GM12864 (cell line): ENCODE measurements at places on chromosomes 12 and 14.

DNA sequence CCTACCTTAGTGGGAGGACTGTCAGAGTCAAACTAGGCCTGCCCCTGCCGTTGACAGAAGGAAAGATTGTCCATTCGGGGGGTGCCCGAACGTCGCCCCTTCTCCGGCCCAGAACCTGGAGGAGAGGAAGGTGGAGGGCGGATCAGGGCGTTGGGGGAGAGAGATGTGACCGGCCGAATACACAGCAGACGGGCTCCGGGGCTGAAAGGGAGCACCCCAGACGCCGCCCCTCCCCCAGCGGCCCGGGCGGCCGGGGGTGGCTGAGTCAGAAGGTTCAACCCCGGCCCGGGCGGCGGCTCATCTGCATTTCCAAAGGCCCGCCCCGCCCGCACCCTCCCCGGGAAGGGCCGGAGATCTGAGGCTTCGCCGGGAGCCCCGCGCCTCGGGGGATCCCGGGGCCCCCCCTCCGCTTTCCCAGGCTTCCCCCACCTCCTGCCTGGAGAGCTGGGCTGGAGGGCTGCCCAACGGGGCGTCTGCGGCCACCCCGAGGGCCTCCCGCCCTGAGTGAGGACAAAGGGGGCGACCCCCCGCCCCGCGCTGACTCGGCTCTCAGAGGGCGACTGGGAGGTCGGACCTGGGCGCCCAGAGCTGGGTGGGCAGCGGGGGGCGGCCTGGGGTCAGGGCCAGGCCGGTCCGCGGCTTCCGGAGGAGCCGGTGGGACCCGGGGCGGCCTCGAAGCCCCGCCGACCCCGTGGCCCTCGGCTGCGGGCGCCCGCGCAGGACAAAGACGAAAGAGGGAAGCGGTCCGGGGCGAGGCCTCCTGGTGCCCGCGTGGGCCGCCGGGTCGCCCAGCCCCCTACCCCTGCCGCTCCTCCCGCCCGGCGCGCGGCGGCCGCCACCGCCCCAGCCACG lies 3.7 kb upstream of the SETD1B start:
- no peak for DNase-seq

- DNase-seq = no peak
Observed at GRCh38 chr12:15372352-15372751, 50.0 kb downstream of the PTPRO start.

DNA sequence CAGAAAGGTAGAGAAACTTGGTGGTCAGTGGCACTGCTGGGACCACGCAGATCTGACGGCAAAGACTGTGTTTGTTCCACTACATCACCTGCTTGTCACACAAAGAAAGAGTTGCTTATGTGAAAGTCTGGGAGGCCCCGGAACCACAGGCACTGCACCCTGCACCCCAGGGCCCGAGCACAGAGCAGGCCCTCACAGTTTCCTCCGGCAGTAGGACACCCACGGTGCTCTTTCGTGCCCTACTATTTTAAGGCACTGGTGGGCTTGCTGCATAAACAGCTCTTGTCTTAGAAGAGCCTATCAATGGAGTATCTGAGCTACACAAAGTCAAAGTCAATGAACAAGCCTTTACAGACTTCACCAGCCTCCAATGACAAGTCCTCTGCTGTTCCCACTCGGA lies 8.0 kb downstream of the LGMN start:
- DNase-seq = no peak

DNA sequence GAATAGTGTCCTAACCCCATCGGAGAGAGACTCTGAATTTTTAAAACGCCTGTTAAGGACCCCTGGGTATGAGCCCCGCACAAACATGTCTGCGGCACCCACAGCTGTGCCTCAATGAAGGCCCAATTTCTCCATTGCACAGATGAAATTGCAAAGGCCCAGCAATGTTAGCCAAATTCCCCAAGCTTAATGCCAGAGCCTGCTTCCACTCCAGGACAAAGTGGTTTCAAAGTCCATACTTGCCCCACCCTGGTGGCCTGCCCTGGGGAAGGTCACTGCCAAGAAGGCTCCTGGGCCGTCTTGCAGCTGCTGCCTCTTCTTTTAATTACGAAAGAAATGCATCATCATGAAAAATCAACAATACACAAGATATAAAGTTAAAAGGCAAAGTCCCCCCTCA lies 1179.7 kb downstream of the VRK1 start:
- no peak for DNase-seq

- DNase-seq = no peak
Observed at GRCh38 chr14:75720842-75721498, 59.9 kb downstream of the TTLL5 start.

GRCh38 chr12:50636505-50636904 lies 127.4 kb upstream of the ATF1 start:
- DNase-seq = no peak

- peak; percentile 69 for DNase-seq
Observed at GRCh38 chr12:67989184-67989920, at the start of gene IFNG-AS1. TSS of gene IFNG-AS1 (plus strand) at chr12:67989447.

- DNase-seq = no peak
Observed at GRCh38 chr14:98382662-98383061, 889.3 kb downstream of the BCL11B start.

GRCh38 chr12:104048811-104049210 lies 1.2 kb downstream of the GLT8D2 start:
- DNase-seq = no peak

GRCh38 chr12:92242907-92243306 lies 97.3 kb upstream of the BTG1 start:
- no peak for DNase-seq

- DNase-seq = no peak
Observed at GRCh38 chr14:94646066-94646465, 33.9 kb downstream of the SERPINA3 start.

- DNase-seq = no peak
Observed at GRCh38 chr12:93317227-93317626, 60.5 kb upstream of the NUDT4 start.

- no peak for DNase-seq
Observed at GRCh38 chr12:38880288-38880687, 25.1 kb downstream of the CPNE8 start.

DNA sequence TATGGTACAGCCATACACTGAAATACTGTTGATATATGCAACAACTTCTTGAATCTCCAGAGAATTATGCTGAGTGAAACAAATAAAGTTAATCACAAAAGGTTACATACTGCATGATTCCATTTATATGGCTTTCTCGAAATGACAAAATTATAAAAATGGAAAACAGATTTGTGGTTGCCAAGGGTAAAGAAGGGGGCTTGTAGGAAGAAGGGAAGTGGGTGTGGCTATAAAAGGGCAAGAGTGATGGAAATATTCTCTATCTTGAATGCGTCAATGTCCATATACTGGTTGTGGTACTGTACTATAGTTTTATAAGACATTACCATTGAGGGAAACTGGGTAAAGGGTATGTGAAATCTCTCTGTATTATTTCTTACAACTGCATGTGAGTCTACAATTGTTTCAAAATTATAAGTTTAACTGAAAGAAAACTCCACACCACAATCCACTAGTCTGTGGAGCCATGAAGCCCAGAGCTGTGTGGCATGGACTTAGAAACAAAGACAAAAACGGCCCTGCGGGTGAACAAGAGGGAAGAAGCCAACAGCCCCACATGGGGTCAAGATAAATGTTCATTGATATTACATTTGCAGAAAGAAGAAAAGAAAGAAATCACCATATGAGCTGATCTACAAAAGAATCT lies 18.3 kb upstream of the TSPAN11 start:
- no peak for DNase-seq

GRCh38 chr12:3375326-3375725 lies 115.7 kb upstream of the PRMT8 start:
- DNase-seq = no peak

- no peak for DNase-seq
Observed at GRCh38 chr14:35932136-35932535, 106.0 kb downstream of the BRMS1L start.

DNA sequence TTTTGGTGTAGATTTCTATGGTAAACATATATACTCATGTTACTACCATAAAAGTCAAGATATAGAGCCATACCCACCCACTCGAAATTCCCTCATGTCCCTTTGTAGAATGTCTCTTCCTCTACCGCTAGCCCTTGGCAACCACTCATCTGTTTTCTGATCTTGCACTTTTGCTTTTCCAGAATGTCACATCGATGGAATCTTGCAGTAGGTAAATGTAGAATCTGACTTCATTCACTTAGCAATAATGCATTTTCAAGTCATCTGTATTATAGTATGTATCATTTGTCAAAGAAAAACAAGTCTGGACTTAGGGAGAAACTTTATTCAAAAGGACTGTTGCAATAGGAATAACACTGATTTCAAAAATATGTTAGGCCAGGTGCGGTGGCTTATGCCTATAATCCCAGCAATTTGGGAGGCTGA lies 19.3 kb upstream of the CLEC2D start:
- no peak for DNase-seq

- no peak for DNase-seq
Observed at GRCh38 chr12:53777936-53778644, 26.3 kb upstream of the CISTR start.

DNA sequence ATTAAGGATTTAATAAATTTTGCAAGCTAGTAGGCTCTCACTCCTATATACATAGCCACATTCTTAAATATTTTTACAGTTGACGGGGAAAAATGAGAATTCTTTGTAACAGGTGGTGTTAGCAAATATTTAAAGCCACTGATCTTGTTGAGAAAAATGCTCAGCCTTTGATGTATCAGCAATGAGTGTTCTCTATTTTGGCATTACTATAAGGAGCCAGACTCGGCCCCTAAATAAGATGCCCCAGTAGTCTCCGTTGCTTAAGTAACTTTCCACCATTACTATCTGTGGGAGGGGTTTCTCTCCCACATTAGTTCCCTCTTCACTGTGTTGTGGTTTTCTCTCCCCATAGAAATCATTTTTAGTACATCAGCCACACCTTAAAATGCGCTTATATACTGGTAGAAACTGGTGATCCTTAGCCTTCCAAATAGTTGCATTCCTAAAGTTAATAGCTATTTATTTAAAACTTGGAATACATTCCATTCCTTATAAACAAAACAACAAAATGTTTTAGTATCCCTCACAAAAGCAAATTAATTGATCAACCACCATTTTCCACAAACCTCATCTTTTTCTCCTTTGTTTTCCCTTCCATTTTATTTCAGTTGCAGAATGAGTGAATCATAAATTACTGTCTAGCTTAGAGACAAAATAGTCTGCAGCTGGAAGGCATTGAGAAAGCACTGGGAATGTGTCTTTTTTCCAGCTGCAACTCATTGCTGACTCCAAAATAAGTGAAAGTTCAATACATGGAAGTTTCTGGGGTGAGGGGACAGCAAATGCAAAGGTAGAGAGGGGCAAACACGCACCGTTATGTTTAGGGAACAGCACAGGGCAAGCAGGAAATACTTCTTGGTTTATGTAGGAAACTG lies 84.7 kb upstream of the FERMT2 start:
- no peak for DNase-seq

DNA sequence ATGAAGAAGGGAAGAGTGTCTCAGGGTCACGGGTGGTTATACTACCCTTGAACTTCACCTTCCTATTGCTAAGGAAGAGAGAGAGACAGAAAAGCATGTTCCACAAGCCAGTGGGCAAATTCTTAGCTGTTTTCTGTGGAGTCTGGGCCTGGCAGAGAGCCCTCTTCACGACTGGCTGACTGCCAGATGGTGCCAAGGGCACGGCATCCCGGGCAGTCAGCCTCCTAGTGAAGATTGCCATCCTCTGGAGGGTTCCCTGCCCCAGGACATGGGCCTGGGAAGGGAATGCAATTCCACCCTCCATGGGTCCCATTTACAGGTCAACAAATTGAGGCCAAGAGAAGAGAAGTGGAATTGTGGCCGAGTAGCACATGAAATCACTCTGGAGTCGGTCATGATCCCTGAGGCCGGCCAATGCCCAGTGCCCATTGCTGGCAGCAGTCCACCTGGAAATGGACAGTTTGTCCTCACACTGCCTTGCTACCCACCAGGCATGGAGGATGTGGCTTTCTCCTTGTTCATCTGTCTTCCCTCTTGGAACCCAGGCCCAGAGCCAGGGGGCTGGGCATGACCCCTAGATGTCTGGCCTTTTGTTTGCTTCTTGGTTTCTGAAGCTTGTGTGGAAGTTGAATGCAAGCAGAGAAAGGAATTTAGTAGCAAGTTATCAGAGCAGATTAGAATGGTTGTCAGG lies 9.9 kb downstream of the TUNAR start:
- no peak for DNase-seq

- no peak for DNase-seq
Observed at GRCh38 chr12:65389436-65389835, 111.0 kb downstream of the MSRB3 start.

GRCh38 chr12:48489012-48489411 lies 6.7 kb downstream of the C12orf54 start:
- peak; percentile 39 for DNase-seq

- DNase-seq = no peak
Observed at GRCh38 chr14:103382376-103382775, 2.8 kb upstream of the MARK3 start.

DNA sequence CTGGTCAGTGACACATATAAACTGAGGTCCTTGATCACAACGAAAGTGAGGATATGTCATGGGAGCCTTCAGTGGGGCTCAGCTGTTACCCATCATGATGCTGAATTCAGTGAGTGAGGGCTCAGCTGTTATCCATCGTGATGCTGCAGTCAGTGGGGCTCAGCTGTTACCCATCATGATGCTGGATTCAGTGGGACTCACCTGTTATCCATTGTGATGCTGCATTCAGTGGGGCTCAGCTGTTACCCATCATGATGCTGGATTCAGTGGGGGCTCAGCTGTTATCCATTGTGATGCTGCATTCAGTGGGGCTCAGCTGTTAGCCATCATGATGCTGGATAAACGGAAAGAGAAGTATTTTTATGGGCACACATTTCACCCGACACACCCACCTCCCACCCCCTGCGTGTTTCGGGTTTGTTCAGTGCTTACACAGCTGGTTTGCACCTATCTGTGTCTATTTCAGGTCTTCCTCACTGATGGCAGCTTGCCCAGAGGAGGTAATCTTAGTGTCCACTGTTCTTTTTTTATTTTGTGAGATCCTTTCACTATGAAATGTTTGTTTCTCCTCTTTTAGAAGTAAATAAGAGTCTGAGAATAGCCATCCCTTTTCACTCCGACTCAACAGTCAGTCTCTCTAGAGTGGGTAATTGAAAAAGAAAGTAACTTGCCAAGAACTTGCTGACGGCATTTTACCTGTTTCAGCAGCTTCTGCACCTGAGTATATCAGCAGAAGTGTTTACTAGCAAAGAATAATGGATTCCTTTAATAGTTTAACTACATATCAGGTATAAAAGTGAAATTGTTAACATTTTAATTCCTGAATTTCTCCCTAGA lies 183.0 kb downstream of the ERC1 start:
- no peak for DNase-seq
